Testis (tissue), 5 donors: ENCODE measurements at places on chromosomes 4 and X. TPM values are rescaled to one million over a fixed set of nuclear protein-coding genes. Genes with fewer than 3 reads are reported as not detected.

Gene RRH
- total RNA-seq: 0.43 TPM

Gene BMP3
- total RNA-seq: 0.25 TPM

Gene RPA4
- 8.7 TPM for total RNA-seq

Gene FAM193A
- 78.7 TPM for total RNA-seq

Gene MAGEA4
- total RNA-seq: 43.4 TPM

Gene STPG2
- 2.7 TPM for total RNA-seq

Gene FTSJ1
- total RNA-seq: 46.4 TPM

Gene NAT8L
- 82.9 TPM for total RNA-seq

Gene CDKL2
- 11.3 TPM for total RNA-seq

Gene GPRASP1
- 16.1 TPM for total RNA-seq

Gene PAGE4
- 0.94 TPM for total RNA-seq

Gene TRIM2
- 12.8 TPM for total RNA-seq

Gene GC
- not detected for total RNA-seq
